ENCODE measurements at places on chromosomes 13 and 19.

GRCh38 chr19:3712663-3713611, 4.8 kb downstream of the TJP3 start:
- no peak for DNase-seq

- DNase-seq: no peak
Observed at GRCh38 chr13:51971520-51972426, 39.5 kb downstream of the ATP7B start.

GRCh38 chr19:46963093-46963734, 56.4 kb upstream of the NPAS1 start:
- DNase-seq: no peak

- DNase-seq: no peak
Observed at GRCh38 chr19:5251096-5252065, 89.2 kb downstream of the PTPRS start.

DNA sequence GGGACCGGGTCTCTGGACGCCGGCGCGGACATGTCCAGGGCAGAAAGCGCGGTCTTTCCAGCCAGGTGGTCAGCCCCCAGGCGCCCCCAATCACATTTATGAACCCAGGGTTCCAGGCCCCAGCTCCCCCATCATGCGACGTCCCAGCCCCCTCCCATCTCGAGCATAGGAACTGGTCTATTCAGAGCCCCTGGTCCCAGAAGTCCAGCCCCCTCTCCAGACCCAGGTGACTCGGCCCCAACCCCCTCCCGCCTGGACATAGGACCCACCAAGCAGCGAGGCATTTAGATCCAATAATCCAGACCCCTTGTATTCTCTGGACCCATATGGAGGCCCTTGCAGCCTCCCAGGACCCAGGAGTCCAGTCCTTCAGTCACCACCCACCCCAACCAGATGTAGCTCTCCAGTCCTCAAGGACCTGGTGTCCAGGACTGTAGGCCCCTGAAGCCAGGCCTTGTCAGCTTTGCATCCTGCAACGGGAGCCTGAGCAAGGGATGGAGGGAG, 501 bp downstream of the APLP1 start:
- no peak for DNase-seq

DNA sequence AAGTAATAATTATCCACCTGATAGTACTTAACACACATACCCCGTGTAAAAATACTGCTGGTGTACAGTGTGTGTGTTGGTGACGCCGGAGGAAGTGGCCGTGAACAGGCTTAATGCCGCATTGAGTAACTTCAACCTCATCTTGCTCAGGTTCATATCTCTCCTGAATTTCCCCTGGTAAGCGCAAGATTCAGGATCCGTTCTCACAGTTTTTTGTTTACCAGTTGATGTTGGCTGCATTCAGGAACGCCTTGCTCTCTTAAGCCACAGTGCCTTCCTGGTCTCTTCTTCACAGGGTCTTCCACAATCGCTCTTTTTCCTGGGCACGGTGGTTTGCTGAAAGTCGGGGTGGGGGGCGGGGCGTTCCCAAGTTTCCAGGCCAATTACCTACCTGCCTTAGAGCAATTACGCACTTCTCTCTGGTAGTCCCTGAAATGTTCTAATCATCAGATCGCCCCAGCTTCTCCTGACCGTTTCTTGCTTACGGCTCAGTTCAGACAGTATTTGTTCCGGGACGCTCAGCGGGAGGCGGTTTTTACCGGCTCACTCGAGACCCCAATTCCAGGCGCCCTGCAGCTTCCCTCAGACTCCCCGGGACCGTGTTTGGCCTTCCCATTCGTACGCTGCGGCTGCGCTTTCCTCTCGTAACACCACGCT, 706 bp upstream of the DNAJC3 start:
- no peak for DNase-seq

- no peak for DNase-seq
Observed at GRCh38 chr19:53782698-53783097, 41.4 kb downstream of the NLRP12 start.

- DNase-seq: peak; percentile 67
Observed at GRCh38 chr19:45817010-45817724, 2.1 kb upstream of the RSPH6A start.

DNA sequence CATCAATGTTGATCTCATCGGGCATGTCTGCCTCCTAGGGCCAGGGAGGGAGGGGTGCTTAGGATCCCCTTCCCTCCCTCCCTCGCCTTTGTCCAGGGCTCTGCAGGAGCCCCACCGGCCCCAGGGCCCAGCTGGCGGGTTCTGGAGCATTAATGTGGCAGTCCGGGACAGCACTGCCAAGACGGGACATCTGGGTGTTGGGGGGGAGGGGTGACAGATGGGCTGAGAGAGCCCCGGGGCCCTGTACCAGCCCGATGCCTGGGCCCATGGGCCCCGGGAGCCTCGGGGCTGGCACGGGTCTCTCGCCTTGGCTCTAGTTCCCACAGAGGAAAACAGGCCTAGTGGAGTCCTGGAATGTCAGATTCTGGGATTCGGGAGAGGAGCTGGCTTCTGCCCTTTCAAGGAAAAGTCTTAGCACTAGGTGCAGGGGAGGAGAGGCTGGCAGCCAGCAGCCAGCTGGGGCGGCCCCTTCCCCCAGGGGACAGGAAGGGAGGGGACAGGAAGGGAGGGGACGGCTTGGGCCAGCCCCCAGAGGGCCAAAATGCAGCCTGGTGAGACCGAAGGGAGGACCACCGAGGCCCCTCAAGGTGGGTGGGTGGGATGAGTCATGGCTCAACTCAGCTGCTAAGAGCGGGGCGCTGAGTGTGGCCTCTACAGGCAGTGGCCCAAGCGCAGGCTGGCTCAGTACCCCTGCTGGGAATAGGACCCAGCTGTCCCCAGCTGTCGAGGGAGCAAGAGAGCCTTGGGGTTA, 3.1 kb downstream of the PPP1R14A start:
- DNase-seq: no peak

GRCh38 chr13:77001540-77001939, 9.7 kb downstream of the CLN5 start:
- DNase-seq: no peak

DNA sequence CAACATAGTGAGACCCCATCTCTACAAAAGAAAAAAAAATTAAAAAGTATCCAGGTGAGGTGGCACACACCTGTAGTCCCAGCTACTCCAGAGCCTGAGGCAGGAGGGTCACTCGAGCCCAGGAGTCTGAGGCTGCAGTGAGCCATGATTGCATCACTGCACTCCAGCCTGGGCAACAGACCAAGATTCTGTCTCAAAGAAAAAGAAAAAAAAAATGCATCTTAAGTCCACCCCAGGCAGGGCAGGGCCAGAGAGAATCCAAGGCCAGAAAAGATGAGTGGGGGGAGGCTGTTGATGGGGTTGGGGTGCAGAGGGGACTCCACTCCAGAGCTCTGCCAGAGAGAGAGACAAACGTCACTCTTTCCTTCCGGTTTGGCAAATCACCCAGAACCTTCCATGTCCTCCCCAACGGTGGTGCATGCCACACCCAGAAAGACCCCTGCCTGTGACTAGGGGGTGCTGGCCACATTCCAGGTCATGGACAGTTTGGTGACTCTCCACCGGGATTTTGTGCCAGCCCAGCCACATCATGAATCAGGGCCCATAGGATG, 431 bp downstream of the FUT3 start:
- DNase-seq: no peak

DNA sequence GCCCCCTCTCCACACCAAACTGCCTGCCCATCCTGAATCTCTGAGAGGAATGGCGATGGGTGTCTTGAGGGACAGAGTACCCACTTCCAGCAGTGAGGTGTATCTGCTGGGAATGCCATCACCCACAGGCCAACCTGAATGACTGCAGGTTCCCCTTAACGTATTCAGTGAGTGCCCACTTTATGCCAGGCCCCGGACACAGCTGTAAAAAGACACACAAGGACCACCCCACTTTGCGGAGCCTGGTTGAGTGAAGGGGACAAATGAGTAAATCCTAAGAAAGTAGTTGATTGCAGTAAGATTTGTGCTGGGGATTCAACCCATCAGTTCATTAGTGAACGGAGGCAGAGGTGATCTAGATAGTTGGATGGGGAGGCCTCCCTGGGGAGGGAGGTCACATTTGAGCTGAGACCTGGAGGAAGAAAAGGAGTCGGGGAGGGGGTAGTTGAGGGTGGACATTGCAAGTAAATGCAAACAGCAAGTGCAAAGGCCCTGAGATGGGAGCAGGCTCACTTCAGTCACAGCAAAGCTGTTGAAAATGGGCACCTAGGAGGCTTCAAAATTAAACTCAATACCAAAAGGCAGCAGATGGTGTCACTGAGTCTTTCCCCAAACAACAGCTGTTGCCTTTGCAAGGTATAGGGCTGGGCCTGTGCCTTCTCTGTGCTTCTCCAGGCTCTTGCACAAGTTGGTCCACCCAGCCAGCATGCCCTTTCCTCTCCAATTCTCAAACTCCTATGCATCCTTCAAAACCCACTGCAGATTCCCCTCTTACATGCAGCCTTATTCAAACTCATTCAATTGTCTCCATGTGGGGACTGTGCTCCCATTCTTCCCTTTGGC, 4.3 kb downstream of the GDF15 start:
- DNase-seq: no peak

DNA sequence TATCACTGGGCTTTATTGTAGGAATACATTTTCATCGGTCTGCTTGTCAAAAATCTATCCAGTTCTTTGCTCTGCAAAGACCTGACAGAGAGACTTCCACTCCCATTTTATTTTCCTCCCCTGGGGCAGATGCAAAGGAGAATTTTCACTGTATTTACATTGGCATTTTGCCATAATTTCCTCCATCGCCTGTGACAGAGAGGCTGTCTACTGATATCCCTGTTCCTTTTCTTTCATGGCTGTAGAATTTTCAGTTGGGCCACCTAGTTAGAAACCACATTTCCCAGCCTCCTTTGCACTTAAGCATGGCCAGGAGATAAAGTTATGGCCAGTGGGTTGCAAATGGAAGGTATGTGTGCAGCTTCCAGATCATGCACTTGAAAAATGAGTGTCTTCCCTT, 89.3 kb downstream of the NUFIP1 start:
- DNase-seq: no peak

DNA sequence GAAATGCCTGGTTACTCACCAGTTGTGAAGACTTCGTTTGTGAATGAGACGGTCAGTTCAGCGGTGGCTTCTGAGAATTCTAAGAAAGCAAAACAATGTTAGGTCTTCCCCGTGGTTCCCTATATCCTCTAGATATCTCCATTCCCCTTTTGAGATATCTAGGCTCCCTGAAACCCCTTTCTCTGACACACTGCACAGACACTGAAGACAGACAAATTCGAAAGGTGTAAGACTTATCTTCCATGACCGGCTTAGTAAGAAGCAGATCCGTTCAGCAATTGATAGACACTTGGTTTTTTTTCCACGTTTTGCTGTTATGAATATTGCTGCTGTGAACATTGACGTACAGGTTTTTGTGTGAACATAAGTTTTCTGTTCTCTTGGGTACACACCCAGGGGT, 19.4 kb downstream of the GP6 start:
- no peak for DNase-seq

GRCh38 chr19:48507911-48508439, 3.7 kb downstream of the LMTK3 start:
- no peak for DNase-seq

- no peak for DNase-seq
Observed at GRCh38 chr13:79658333-79658975, 177.5 kb downstream of the NDFIP2 start.

GRCh38 chr19:768424-768823, 17.5 kb downstream of the MISP start:
- DNase-seq: no peak

- no peak for DNase-seq
Observed at GRCh38 chr13:106996867-106997618, 429.1 kb upstream of the ARGLU1 start.

DNA sequence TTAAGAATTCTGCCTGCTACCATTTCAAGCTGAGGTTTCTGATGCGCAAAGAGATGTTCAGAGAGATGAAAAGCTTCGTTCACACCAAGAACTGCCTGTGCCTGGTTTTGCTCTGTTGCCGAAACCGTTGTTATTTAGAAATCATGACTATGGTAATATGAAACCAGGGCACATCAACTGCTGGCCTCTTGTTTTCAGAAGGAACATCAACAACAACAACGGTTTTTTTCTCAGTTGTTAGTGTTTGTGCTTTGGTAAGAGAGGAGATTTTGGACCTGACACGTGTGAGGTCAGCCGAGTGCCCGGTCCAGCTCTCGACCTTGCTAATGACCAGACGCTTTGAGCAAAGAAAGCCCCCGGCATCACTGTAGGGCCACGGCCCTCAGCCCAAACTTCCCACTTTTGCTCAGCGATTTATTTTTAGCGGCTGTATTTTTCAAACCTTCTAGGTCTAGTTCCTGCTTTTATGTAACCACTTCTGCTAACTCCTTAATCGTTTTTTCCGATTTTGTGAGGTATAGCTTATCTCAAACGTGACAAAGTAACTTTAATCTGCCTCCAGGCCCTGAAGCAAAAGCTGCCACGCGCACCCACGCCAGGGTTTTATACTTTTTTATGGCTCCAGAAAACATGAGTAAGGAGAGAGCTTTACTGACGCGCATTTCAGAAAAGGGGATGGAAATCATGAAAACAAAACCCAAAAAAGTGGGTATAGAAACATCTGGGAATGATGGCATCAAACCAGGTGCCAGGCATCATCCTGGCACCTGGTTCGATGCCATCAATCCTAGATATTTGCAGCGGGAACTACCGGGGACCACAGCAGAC, 42.0 kb downstream of the KLF2 start:
- DNase-seq: no peak

GRCh38 chr13:42707586-42707985, 73.8 kb upstream of the FAM216B start:
- DNase-seq: no peak

GRCh38 chr13:45341799-45342500, 967 bp upstream of the TPT1 start:
- DNase-seq: no peak

Measured in Panc1 (cell line).